Peyer's patch (tissue), 4 donors: ENCODE measurements at places on chromosomes 13 and 19.

DNA sequence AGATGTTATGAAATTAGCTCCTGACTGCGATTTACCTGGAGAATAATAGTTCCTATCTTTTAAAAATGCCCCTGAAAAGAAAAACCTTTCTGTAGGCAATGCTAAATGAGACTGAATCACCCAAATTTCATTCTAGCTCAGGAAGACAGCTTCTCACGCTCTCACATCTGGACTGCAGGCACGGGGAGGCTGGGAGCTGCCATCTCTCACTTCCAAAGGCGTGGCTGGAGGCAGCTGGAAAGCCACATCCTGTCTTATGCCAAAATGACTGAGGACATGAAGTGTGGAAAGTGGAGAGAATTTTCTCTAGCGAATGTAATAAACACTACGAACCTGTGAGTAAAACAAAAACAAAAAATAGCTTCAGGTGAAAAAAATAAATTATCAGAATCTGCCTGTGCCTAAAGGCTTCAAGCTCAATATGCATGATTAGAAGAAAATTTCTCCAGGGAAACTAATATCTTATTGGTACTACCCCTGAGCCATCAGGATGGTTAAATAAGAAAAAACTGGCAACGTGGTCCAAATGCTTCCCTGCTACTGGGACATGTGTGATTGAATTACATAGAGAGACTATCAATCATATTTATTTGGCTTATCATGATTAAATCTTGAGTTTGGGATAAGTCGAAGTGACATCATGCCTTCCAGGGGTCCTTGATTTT is 58.1 kb upstream of the UBL3 start:
- no peak for DNase-seq

DNA sequence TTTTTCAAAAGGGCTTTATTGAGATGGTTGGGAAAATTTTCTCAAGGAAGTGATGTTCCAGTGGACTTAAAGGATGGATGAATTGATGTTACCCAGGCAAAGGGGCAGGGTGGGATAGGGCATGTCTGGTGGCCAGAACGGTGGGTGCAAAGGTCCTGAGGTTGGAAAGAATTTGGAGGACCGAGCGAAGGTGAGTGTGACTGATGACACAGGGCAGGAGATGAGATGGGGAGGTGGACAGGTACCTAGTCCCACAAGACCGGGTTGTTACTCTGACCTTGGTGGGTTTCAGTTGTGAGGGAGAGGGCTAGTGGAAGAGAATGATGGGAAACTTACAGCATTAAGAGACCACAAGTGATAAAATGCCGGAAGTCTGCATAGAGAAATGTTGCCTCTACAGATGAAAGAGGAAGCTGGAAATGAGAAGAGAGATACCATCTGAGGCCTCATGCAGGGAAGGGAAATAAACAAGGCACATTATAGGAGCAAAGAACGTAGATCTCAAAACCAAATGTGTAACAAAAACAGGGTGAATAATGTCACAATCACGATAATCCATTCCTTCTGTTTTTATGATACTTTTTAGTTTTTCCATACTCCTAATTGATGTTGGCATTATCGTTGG is 4.5 kb downstream of the ADGRE1 start:
- no peak for DNase-seq

DNA sequence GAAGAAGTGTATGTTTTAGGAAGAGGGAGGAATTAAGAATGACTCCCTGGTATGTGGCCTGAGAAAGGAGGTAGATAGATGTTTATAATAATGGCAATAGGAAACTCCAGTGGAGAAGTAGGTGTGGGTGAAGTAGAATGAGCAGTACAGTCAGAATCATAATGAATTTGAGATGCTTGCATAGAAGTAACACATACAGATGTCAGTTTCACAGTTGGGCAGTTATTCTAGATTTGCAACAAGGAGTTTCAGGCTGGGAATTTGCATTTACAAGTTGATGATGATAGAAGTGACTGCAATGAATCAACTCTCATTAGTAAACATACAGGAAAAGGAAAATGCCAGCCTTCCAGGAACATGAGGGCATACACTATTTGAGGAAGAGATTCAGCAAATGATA is 149.0 kb downstream of the SLITRK1 start:
- no peak for DNase-seq

DNA sequence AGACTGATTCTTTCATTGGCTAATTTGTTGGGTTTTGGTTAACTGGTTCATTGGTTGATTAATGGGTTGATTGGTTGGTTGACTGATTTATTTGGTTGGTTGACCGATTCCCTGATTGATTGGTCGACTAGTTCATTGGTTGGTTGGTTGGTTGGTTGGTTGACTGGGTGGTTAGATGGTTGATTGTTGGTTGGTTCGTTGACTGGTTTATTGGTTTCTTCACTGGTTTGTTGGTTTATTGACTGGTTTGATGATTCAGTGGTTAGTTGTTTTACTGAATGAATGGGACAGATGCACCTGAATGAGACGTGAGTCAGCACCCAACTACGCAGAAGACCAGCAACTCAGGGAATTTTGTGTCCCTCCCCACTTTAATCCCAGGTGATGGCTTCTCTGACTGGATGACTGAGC is 2.7 kb upstream of the NUP62 start:
- no peak for DNase-seq

- no peak for DNase-seq
Observed at GRCh38 chr13:39692660-39693438, 37.4 kb downstream of the COG6 start.

DNA sequence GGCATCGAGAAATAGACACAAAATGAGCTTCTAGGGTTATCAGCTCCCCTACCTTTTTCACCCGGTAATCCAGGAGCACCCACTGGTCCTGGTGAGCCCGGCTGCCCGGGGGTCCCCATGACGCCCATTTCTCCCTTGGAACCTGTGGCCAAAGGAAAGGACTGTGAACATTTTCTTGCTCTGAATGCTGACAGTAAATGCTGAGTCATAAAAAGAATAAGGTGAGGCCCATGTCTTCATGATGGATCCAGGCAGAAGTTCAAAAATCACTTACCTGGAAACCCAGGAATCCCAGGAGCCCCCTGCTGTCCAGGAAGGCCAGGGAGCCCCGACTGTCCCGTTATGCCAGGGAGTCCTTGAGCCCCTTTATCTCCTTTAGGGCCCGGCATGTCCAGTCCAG is 129.2 kb downstream of the COL4A1 start:
- no peak for DNase-seq

DNA sequence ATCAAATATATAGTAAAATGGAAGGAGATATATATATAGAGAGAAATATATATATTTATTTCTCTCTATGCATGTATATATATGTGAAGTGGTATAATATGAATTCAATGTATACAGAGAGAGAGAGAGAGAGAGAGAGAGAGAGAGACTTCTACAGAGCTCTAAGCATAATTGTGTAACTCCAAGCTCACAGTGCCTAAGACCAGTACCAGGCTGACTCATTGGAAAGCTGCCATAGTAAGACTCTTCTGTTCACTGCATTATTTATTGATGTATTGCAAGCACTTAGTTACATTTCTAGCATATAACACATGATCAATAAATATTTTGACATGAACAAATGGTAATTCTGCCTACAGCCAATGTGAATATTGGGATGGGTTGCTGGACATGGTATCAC is 1734.7 kb downstream of the SLITRK1 start:
- no peak for DNase-seq

DNA sequence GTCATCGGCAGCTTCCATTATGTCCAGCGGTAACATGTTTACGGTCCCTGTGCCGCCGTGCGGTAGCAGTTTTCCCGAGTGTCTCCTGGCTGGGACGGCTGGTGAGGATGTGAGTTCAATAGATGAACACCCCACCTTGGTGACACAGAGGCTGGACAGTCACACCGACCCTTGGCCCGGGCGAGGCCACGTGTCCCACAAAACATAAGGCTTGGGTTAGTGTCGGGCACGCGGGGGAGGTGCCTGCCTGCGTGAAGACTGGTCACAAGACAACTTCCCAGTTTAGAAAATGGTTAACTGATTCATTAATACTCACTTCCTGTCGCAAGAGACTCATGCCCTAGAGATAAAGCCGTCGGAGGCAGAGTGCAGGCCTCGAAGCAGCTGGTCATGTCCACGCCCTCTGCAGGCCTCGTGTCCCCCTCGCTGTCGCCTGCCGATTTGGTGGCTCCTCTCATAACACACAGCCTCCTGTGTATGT is 17.2 kb downstream of the RASA3 start:
- DNase-seq: peak; percentile 91

- DNase-seq: peak; percentile 72
Observed at GRCh38 chr19:14031719-14032480, at the start of gene IL27RA. IL27RA (plus strand) TSS chr19:14031762; CDS start chr19:14031873, 111 bp downstream.

GRCh38 chr19:45294291-45295029 is 28.2 kb downstream of the CKM start:
- DNase-seq: no peak

GRCh38 chr19:17170538-17171297 is 44.4 kb upstream of the USE1 start:
- DNase-seq: no peak

DNA sequence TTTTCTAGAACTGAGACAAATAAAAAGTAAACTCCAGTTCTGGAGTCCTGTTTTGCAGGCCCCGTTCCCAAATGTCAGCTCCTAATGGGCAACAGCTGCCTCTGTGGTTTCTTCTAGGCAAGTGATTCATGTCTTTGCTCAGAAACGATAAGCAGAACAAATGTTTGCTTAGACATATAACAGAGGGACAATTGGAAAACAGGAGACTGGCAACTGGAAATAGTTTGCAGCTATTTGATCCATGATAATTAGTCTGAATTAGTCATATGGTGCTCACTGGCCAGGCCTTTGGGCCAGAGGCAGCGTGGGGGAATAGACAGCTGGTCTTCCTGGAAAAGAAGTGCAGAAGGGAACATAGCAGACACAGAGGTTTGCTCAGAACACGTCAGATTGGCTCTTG is 29.2 kb upstream of the TSHZ3 start:
- DNase-seq: no peak

DNA sequence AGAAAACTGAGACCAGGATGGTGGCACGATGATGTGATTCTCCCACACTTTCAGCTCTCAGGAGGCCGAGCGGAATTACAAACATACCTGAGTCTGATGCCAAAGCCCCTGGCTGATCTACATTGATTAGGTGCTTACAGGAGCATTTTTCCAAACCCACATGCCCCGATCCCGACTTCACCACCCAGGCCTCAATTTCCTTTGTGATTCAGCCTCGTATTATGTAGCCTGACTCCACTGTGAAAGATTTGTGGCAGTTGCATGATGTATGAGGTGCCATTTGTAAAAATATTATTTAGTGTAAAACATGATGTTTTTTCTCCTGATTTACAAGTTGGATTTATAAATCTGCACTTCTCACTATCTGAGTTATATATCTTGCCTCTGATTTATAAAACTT is 118.0 kb downstream of the TSHZ3 start:
- no peak for DNase-seq
